ENCODE measurements at places on chromosomes 1 and 21.

GRCh38 chr1:209657140-209657879 is 5.1 kb upstream of the LAMB3 start:
- DNase-seq, result peak; percentile 40
- H3K27ac ChIP-seq, result no peak overlapping the region
- peaks cover 12% of the 10 kb centered on the region for H3K4me1 ChIP-seq
- H3K27me3 ChIP-seq, result peaks cover 65% of the 10 kb centered on the region

- no peak overlapping the region for H3K4me3 ChIP-seq
- no peak overlapping the region for H3K27ac ChIP-seq
- H3K27me3 ChIP-seq, result peaks cover 50% of the 10 kb centered on the region
- no peaks in the 10 kb centered on the region for H3K36me3 ChIP-seq
- no peak for DNase-seq
- H3K4me1 ChIP-seq, result no peaks in the 10 kb centered on the region
Measured at GRCh38 chr1:170660281-170660713, 3.6 kb upstream of the PRRX1 start.

DNA sequence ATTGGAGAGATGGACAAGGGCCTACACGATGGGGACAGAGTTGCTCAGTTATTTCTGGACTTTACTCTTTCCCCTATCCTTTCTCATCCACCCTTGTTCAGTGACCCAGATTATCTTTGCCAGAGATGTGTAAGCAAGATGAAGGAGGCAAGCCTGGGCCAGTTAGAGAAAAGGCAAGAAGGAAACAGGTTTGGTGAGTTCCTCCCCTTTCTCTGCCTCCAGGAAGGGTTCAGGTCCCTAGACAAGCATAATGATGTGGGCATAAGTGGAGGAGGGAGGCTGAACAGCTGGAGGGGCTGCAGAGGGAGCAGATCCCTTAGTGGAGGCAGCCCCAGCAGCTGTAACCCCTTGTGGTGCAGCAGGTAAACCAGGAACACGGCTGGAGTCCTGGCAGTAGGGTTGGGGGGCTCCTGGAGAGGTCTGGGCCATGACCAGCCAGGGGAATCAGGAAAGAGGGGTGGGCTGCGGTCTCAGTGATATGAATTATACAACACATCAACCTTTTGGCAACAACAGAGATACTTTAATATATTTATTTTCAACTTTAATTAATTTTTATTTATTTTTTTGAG is 9.2 kb upstream of the CDC42 start:
- no peak for DNase-seq
- peaks cover 45% of the 10 kb centered on the region for H3K4me1 ChIP-seq
- no peak overlapping the region for H3K27ac ChIP-seq

DNA sequence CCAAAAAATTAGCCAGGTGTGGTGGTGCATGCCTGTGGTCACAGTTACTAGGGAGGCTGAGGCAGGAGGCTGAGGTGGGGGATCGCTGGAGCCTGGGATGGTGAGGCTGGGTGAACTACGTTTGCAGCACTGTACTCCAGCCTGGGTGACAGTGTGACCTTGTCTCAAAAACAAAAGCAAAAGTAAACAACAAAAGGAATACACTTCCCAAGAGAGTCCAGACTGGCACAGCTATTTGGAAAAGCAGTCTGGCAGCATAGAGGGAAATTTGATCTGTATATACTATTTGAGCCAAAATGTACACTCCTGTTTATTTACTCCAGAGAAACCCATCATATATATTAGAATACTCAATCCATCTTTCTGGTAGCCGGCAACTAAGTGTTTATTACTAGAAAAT is 107.0 kb upstream of the HMCN1 start:
- H3K36me3 ChIP-seq, result no peaks in the 10 kb centered on the region
- H3K4me1 ChIP-seq, result peaks cover 1% of the 10 kb centered on the region
- no peak for DNase-seq
- no peaks in the 10 kb centered on the region for H3K27me3 ChIP-seq
- no peak overlapping the region for H3K27ac ChIP-seq

DNA sequence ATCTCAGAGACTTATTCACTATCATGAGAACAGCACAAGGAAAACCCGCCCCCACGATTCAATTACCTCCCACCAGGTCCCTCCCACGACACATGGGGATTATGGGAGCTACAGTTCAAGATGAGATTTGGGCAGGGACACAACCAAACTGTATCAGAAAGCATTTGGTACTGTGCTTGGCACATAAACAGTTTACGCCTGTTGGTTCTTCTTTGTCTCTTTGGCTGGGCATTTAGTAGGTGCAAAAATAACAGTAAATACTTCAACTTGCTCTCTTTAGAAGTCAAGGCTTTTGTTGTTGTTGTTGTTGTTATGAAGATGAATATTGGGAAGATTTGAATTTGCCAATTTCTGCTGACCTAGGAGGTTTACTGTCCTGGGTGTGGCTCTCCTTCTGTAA is 175.4 kb upstream of the IGSF21 start:
- H3K4me1 ChIP-seq, result no peaks in the 10 kb centered on the region
- no peak overlapping the region for H3K27ac ChIP-seq
- peaks cover 18% of the 10 kb centered on the region for H3K27me3 ChIP-seq

DNA sequence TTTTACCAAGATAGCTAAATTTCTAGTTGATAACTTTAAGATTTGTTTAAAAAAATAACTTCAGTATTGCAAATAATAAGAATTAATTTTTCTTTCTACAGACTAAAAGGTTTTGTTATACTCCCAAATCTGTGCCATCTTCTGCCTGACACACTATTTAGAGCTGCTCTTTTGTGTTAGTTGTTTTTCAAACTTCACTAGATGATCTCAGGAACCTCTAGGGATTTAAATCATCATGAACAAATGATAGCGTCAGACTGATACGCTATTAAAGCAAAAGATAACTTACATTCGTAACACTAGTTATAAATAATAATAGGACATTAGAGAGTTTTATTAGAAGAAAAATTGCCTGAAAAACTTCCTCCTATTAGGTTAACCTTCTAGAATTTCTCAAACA is 243.1 kb upstream of the CXADR start:
- no peaks in the 10 kb centered on the region for H3K36me3 ChIP-seq
- no peak overlapping the region for H3K4me3 ChIP-seq
- no peak for DNase-seq
- H3K4me1 ChIP-seq, result no peaks in the 10 kb centered on the region

DNA sequence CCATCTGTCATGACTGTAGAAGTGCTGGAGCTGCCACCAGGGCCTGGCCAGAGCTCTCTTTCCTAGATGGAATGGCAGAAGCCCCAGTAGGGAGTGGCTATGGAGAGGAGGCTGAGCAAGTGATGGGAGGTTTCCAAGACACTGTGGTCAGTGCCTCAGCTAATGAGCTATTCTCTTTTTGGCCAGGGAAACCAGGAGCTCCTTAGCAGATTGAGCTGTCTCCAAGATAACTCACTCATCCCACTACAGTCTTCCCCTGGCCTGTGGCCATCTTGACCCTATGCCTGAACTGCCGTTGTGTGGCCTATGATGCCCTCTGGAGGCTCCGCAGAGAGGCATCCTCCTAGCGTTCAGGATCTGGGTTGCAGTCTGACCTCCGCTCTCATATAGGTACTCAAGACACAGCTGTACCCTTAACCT is 60.5 kb downstream of the ERI3 start:
- no peaks in the 10 kb centered on the region for H3K4me1 ChIP-seq
- H3K36me3 ChIP-seq, result peaks cover 74% of the 10 kb centered on the region

DNA sequence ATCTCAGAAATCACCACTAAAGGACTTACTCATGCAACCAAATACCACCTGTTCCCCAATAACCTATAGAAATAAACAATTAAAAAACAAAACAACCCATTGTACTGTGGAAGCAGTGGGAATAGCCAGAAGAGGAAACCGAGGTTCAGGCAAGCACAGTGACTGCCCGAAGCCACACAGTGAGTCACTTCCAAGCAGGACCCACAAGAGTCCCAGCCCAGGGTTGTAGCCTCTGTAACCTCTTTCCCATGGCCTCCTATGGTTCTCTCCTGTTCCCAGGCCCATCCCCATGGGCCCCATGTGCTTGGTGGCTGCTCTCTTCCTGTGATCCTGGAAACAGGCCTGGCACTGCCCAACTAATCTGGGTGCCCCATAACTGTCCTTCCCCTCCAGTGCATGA is 29.0 kb upstream of the HTR1D start:
- no peaks in the 10 kb centered on the region for H3K27me3 ChIP-seq
- no peaks in the 10 kb centered on the region for H3K36me3 ChIP-seq
- no peak for DNase-seq
- H3K4me1 ChIP-seq, result no peaks in the 10 kb centered on the region
- no peak overlapping the region for H3K4me3 ChIP-seq

DNA sequence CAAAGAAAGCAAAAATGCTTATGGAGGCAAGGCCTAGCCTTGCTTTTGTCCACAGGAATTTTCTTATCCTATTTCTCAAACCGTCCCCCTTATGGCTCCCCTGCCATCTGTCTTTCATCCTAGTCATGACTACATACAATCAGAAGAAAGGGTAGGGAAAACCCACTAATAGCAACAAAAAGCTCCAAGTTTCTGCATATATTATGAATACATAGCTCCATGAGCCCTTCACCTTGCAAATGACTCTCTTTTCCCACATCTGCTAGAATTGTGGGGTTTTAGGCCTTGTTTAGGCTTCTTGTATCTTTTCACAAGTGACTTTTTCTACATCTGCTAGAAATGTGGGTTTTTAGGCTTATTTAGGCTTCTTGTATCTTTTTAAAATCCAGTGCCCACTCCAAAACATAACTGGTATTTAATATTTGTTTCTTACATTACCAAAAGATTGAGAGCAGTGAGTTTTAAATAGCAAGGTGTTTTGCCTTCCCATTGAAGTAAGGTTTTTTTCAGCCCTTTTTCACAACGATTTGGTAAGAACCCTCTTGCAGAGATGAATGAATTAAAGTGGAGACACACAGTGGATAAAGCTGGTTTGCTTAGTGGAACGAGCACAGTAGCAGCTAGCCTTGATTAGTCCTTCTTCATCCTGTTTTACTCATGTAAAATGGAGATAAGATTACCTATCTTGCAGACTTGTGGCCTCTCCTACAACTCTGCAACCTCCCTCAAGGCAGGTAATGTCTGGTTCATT is 4.4 kb downstream of the GADD45A start:
- DNase-seq, result no peak
- H3K36me3 ChIP-seq, result no peaks in the 10 kb centered on the region
- no peak overlapping the region for H3K4me3 ChIP-seq
- H3K4me1 ChIP-seq, result peaks cover 25% of the 10 kb centered on the region
- no peak overlapping the region for H3K27ac ChIP-seq
- H3K27me3 ChIP-seq, result no peaks in the 10 kb centered on the region

DNA sequence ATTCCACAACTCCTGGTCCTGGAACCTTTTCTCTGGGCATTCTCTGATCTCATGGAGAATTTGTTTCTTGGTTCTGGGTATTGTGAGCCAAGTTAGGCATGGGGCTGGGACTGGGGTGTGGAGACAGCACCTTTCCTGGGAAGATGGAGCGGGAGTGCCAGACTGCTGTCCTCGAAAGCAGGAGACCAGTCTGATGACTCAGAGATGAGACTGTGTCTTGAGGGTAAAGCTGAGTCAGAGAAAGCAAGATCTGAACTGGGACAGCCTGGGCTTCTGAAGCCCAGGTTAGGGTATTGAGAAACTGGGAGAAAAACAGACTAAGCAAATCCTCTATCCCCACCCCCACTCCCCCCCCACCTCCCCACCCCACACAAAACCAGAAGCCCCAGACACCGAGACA is 2.2 kb upstream of the KANK4 start:
- H3K27ac ChIP-seq, result no peak overlapping the region
- peaks cover 21% of the 10 kb centered on the region for H3K4me1 ChIP-seq
- DNase-seq, result peak; percentile 15
- no peak overlapping the region for H3K4me3 ChIP-seq
- peaks cover 36% of the 10 kb centered on the region for H3K27me3 ChIP-seq

- H3K27ac ChIP-seq, result no peak overlapping the region
- no peak for DNase-seq
- no peaks in the 10 kb centered on the region for H3K4me1 ChIP-seq
- H3K4me3 ChIP-seq, result no peak overlapping the region
- H3K36me3 ChIP-seq, result no peaks in the 10 kb centered on the region
Measured at GRCh38 chr1:240415532-240415931, 196.4 kb downstream of the GREM2 start.

- H3K27ac ChIP-seq, result no peak overlapping the region
- H3K36me3 ChIP-seq, result no peaks in the 10 kb centered on the region
- peaks cover 8% of the 10 kb centered on the region for H3K4me1 ChIP-seq
- no peak overlapping the region for H3K4me3 ChIP-seq
- DNase-seq, result no peak
- no peaks in the 10 kb centered on the region for H3K27me3 ChIP-seq
Measured at GRCh38 chr1:214458541-214458940, 92.9 kb downstream of the PTPN14 start.

DNA sequence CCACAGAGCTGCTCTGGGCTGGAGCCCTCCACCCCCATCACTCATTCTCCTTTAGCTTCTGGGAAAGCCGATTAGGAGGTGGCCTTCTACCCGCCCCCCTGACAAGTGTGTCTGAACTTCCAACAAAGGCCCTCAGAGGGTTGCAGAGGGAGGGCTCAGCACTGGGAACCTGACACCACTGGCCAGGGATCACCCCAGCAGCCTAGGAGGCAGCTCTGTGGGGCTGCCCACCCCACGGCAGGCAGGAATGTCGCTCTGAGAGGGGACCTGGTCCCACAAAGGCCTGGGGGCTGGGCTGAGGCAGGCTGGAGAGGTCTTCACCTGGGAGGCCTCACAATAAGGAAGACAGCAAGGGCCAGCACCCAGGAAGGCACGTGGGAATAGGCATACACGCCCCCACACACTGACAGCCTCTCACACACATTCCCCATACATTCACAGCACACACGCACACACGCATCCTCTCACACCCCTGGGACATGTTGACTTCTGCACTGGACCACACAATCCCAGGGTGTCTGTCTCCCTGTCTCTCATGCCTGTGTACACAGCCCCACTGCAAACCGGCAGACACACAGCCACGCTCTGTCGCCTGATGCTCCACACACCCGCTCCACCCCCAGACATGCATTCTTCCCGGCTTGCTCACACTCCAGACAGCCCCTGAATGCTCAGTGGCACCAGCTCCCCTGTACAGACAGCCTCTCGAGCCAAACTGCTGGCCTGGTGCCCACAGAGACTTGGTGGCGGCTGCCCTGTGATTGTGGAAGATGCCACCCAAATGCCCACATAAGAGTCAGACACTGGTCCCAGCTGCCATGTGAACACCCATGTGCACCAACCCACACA is 30.7 kb downstream of the DMBX1 start:
- no peaks in the 10 kb centered on the region for H3K36me3 ChIP-seq
- no peak overlapping the region for H3K4me3 ChIP-seq
- no peaks in the 10 kb centered on the region for H3K27me3 ChIP-seq
- peak overlapping the region; percentile 18 for H3K27ac ChIP-seq
- H3K4me1 ChIP-seq, result no peaks in the 10 kb centered on the region

GRCh38 chr1:183879966-183880365 is 75.0 kb downstream of the RGL1 start:
- no peak for DNase-seq
- no peaks in the 10 kb centered on the region for H3K36me3 ChIP-seq
- H3K4me1 ChIP-seq, result peaks cover 2% of the 10 kb centered on the region
- H3K27me3 ChIP-seq, result peaks cover 13% of the 10 kb centered on the region

- no peak for DNase-seq
- H3K4me1 ChIP-seq, result no peaks in the 10 kb centered on the region
- H3K36me3 ChIP-seq, result no peaks in the 10 kb centered on the region
- H3K4me3 ChIP-seq, result no peak overlapping the region
Measured at GRCh38 chr1:162942916-162943559, 82.1 kb upstream of the CCDC190 start.

GRCh38 chr1:100053119-100053518 is 79.6 kb downstream of the SASS6 start:
- DNase-seq, result no peak
- H3K4me1 ChIP-seq, result peaks cover 13% of the 10 kb centered on the region
- H3K4me3 ChIP-seq, result no peak overlapping the region
- no peaks in the 10 kb centered on the region for H3K27me3 ChIP-seq
- H3K36me3 ChIP-seq, result peaks cover 15% of the 10 kb centered on the region
- H3K27ac ChIP-seq, result no peak overlapping the region

GRCh38 chr1:185987611-185988321 is 253.6 kb downstream of the HMCN1 start:
- H3K27ac ChIP-seq, result no peak overlapping the region
- no peaks in the 10 kb centered on the region for H3K27me3 ChIP-seq
- DNase-seq, result peak; percentile 3
- H3K36me3 ChIP-seq, result no peaks in the 10 kb centered on the region
- H3K4me3 ChIP-seq, result no peak overlapping the region
